T-helper 9 cell (primary cell): ENCODE measurements at places on chromosomes 6 and 20.

DNA sequence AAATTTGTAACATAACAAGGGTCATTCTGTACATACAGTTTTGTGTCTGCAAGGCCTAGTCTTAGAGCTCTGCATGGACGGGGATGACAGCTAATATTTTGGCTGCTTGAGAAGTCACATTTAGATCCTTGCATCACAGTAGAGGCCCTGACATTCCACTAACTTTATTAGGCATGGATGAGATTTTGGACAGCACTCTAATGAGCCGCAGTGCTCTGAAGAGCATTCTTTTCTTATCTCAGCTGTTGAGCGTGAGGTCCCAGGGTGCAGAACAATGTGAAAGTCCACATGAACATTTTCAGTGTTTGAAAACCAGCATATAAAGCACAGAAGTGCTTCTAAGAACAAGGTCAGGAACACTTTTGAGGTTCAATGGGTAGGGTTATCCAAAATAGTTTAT is 58.9 kb downstream of the IPCEF1 start:
- no peak for DNase-seq

- DNase-seq = no peak
Observed at GRCh38 chr6:90383196-90383822, 86.7 kb upstream of the BACH2 start.

- no peak for DNase-seq
Observed at GRCh38 chr6:136923116-136923953, 1.2 kb downstream of the SLC35D3 start.

DNA sequence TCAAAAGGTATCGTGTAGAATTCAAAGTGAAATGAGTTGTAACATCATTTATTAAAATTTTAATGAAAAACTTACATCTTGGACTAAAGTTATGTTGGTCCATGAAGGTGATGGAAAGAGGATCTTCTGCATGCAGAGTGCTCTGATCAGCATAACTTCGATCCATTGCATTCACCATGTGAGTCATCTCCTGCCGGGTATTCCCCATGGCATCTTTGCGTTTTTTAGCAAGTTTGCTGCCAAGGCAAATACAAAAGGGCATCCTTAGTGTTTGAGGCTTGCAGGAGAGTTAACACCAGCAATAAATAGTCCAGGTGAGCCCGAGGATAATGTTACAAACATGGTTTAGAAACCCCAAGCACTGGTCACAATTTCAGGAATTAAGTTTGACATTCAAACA is 104.2 kb upstream of the THEMIS start:
- DNase-seq = no peak

GRCh38 chr20:64160526-64161355 is 3.5 kb upstream of the MYT1 start:
- DNase-seq = no peak

- no peak for DNase-seq
Observed at GRCh38 chr6:71502956-71503355, 214.3 kb downstream of the OGFRL1 start.
